T-helper 9 cell (primary cell): ENCODE measurements at places on chromosomes 5 and 9.
A peak's percentile ranks its signal among the peaks of the same experiment; 100 is the strongest.

DNA sequence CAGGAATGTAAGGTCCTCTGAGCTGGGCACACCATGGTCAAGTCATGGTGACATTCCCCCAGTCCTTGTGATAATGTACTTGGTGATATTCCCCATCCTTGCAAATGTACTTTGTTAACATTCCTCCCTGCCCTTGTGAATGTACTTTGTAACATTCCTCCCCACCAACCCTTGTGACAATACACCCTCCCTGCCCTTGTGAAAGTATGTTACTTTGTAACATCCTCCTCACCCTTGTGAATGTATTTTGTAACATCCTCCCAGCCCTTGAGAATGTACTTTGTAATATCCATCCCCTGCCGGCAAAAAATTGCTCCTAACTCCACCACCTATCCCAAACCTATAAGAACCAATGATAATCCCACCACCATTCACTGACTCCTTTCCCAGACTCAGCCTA, 53.3 kb downstream of the RAPGEF6 start:
- DNase-seq, result no peak

DNA sequence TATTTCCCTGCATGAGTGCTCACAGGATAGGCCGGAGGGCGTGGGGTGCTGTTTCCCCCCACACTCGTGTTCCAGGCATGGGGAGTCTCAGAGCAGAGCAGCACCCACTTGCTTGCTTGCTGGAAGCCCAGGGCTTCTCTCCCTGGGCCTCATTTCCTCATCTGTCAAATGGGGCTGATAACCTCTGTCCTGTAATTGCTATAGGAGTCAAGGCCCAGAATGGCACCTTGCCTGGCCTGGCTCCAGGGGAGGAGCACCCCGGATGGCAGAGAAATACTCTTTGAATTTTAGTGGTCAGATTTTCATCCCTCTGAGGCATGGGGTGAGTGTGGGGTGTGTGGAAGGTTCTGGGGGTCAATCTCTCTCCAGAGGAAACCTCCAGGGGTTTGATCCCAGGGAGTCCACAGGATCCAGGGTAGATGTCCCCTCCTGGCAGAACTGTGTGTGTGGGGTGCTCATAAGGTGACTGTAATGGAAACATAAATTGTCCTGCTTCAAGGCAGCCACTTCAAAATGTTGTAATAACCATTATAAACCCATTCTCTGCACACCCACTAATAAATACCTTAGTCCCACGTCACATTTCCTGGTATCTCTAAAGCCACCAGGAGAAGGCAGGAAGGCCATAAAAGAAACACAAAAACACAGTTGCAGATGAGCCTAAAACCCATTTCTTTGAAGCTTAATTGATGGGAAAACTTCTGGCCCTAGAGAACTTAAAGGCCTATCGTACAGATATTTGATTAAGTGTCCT, 272.2 kb downstream of the FSTL4 start:
- DNase-seq, result no peak

DNA sequence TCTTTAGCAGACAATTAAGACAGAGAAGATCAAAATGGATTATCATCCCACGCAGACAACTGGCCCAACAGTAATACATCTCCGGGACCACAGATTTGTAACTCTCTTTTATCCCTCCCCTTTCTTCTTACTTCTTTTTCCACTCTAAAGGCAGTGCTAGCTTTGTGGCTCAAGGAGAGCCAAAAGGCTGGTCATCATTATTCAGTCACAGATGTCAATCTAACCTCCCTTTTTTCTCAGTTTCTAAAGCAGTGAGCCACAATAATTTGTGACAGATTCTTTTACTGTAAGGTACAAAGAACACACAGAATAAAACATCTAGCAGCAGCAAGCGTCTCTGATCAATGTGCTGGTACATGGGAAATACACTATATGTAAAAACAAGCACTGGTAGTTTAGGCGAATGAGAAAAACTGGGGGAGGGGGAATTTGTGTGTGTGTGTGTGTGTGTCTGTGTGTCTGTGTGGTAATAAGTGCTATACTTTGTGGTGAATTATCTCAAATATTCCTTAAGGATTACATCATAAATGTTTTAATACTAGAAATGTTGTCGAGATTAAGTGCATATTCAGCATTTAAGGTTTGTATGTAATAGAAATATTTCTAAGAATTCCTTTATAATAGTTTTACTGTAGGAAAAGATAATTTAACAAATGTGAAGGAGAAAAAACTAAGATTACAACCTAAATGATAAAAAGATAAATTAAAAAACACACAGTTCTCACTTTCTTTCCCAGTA, 140.2 kb downstream of the DENND1A start:
- DNase-seq, result no peak

- no peak for DNase-seq
These were observed 41.7 kb downstream of the KCNV2 start for GRCh38 chr9:2758898-2759510.

DNA sequence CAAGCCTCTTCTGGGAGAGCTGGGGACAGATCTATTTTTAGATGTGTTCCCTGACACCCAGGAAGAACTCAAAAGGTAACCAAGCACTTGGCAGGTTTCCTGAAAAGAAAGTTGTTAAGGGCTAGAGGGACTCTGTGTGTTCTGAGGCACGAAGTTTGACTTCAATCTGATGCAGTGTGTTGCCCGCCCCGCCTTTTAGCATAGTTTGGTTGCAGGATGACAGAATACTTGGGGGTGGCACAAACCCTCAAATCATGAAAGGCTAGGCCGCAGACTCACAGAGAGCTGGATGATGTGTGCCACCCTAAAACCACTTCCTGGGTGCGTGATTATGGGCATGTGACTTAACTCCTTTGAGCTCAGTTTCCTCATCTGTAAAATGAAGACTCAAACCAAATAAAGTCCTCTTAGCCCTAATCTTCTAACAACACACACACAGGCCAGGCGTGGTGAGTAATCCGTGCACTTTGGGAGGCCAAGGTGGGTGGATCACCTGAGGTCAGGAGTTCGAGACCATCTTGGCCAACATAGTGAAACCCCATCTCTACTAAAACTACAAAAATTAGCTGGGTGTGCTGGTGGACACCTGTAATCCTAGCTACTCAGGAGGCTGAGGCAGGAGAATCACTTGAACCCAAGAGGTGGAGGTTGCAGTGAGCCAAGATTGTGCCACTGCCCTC, 12.8 kb upstream of the NDFIP1 start:
- peak; percentile 68 for DNase-seq

DNA sequence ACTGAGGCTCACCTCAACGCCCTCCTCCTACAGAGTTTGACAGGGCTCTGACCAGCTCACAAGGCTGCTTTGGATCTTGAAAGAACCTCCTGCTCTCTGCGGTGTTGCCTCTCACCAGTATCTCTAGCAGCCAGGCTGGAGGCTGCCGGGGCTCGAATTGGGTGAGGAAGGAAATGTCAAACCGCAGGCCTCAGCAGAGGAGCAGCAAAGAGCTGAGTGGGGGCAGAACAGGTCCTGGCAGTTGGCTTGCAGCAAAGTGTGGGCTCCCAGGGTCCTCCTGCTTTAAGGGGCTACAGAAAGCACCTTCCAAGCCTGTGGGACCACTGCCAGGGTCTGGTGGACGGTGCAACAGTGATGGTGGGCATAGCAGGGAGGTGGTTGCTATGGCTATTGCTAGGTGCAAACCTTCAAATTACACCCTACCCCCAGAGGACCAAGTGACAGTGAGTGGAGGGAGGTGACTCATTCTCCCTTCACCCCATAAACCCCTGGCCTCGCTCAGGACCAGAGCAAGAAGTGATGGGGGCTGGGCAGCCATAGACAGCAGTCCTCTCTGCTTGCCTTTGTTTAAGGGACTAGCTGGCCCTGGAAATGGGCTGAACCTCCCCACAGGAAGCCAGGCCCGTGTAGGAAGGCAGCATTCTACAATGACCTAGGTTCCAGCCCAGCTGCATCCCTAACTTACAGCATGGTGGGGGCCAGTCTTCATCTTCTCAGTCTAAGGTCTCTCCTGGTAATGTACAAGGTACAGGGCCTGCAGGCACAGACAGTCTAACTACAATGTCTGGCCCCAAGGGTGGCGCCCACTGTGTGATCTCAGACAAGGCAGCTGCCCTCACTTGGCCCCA, 18.7 kb downstream of the LCP2 start:
- peak; percentile 73 for DNase-seq

- peak; percentile 60 for DNase-seq
These were observed 16.7 kb downstream of the FGD3 start for GRCh38 chr9:92963831-92964606.

GRCh38 chr9:794386-794785, 47.1 kb upstream of the DMRT1 start:
- DNase-seq, result no peak

- DNase-seq, result no peak
These were observed 53.0 kb upstream of the PHYKPL start for GRCh38 chr5:178285399-178286225.

- DNase-seq, result no peak
These were observed 12.6 kb upstream of the PRDM12 start for GRCh38 chr9:130651752-130652151.

- no peak for DNase-seq
These were observed 62.8 kb downstream of the CDKN2A start for GRCh38 chr9:21931428-21931827.

GRCh38 chr5:96706433-96707111, 44.4 kb downstream of the CAST start:
- no peak for DNase-seq

GRCh38 chr9:109894473-109894872, 114.5 kb downstream of the PALM2AKAP2 start:
- DNase-seq, result no peak

DNA sequence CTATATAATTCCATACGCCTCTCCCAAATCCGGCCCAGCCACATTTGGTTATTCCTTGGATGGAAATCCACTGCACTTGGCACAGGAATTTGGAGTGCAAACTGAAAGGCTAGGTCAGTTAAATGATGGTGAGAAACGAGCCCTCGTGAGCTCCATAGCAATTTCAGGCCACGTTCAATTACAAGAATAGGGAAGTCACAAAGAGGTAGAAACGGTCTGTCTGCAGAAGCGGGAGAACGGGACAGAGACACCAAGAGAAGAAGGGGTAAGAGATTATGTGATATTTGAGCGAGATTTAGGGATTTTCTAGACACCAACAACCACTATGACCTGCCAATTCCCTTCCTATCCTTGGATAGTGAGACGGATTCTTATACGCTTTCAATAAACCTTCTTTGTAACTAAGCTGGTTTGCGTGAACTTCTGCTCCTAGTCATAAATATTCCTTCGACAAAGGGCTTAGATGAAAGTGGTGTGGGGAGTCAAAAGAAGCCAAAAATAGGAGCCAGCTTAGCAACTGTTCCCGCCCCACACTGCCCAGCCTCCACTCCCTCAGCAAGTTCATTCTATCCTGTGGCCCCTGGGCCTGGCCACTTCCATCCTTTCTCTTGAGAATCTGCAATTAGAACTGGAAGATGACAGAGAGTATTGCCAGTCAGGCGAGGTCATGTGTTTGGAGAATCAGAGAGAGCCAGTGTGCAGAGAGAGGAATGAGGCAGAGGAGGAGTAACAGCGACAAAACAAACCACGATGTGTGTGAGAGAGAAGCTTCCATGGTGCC, 118.4 kb downstream of the ZNF608 start:
- DNase-seq, result no peak

GRCh38 chr9:87546704-87547103, 49.0 kb downstream of the DAPK1 start:
- DNase-seq, result no peak

- DNase-seq, result no peak
These were observed 709.3 kb upstream of the RGMB start for GRCh38 chr5:98064118-98064685.

DNA sequence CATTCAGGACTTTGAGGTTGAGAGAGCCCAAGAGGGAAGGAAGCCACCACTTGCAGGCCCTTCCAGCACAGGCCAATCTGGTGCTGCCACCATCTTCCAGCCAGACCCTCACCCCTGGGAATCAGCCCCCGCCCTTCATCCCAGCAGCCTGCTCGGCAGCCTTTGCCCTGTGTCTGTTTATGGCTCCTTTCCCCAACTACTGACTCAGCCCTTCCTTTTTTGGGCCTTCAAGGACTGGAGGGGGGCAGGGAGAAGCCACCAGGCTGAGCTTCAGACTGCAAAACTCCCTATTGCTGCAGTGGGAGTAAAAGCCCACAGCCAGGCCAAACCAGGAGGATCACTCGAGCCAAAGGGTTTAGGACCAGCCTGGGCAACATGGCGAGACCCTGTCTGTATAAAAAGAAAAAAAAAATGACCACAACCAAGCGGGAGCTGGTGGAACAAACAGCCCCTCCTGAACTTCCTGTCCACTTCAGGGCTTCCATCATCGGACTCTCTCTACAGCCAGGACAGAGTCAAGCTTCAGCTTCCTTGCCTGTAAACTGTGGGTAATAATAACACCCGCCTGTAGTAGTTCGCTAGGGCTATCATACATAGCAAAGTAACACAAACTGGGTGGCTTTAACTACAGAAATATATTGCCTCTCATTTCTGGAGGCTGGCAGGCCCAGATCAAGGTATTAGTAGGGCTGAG, 85.9 kb upstream of the IL17B start:
- DNase-seq, result no peak

GRCh38 chr9:94204174-94204573, 54.9 kb upstream of the ZNF169 start:
- DNase-seq, result no peak

DNA sequence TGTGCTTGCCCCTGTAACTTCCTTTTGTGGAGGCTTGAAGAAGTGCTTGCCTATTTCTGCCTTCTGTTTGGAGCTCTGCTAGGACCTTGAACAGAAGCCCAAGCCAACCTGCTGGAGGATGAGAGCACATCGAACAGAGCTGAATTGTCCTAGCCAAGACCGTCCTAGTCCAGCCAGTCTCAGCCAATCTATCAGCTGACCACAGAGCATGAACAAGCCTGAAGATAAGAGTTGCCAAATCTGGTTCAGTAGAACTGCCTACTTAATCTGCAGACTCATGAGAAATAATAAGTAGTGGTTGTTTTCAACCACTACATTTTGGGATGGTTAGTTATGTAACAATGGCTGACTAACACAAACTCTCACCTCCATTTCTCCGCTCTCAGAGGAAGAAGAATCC, 4.4 kb upstream of the SNX2 start:
- no peak for DNase-seq

GRCh38 chr5:17054911-17055310, 118.8 kb upstream of the MYO10 start:
- no peak for DNase-seq

GRCh38 chr9:98811051-98811650, 3.7 kb downstream of the GALNT12 start:
- DNase-seq, result no peak

GRCh38 chr9:134061019-134061687, 6.7 kb downstream of the BRD3 start:
- DNase-seq, result no peak

GRCh38 chr5:84372066-84372695, 12.5 kb downstream of the EDIL3 start:
- no peak for DNase-seq

GRCh38 chr9:134851020-134851419, 29.6 kb upstream of the FCN2 start:
- no peak for DNase-seq

DNA sequence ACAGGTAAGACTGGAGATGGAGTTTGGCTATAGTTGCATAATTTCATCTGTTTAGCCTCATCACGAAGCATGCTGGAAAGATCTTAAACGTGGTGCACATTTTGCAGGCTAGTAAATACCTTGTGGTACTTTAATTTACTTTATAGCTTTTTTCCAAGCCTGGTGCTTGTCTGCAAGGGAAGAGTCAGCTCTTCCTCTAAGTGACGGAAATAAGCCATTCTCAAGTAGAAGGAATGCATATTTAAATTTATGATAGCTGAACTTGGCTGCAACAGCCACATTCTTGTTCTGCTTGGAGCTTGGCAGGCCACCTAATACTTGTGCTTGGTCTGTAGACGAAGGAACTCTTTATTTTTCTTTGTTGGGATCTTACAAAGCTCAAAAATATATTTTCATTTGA, 188.0 kb upstream of the PIK3R1 start:
- no peak for DNase-seq

GRCh38 chr5:178234750-178235587, 2.4 kb upstream of the PHYKPL start:
- peak; percentile 74 for DNase-seq
